ENCODE measurements at places on chromosomes 13 and 19.

DNA sequence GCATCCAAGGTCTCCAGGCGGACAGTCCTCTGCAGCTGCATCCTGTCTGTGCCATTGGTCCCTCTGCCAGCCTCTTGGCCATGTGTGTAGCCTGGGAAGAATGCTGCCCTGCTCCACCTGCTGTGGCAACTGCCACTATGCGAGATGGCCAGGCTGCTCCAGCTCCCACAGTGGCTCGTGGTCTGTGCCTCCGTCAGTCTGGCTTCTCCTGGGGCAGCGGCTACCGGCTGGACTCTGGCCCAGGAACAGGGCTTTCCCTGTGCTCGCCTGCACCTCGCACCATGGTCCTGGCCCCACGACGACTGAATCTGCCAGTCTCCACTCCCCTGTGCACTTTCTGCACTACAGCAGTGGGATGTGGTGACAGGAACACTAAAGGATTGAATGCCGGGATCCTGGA, 26.7 kb upstream of the FFAR2 start:
- DNase-seq, result no peak

GRCh38 chr19:52689843-52690368, 44.9 kb downstream of the ZNF611 start:
- peak; percentile 6 for DNase-seq

DNA sequence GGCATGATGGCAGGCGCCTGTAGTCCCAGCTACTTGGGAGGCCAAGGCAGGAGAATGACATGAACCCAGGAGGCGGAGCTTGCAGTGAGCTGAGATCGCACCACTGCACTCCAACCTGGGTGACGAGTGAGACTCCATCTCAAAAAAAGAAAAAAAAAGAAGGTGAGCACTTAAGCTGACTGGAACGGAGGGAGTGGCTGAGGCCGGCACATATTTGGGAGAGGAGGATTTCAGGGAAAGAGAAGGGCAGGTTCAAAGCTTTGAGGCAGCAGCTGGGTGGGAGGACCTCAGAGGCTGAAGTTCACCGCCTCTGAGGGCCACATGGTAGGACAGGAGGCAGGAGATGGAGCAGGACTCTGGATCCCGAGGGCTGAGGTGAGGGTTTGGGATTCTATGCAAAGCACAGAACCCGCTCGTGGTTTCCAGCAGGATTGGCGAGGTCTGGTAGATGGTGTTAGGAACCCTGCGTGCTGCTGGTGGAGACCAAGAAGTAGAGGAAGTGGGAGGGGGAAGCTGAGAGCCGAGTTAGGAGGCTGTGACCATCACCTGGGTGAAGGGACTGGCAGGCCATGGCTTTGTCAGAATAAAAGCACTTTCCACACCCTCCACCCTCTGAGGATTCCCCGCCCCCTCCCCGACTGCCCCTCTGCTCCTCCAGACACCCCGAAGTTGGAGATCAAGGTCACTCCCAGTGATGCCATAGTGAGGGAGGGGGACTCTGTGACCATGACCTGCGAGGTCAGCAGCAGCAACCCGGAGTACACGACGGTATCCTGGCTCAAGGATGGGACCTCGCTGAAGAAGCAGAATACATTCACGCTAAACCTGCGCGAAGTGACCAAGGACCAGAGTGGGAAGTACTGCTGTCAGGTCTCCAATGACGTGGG, 8.4 kb downstream of the CD22 start:
- no peak for DNase-seq

DNA sequence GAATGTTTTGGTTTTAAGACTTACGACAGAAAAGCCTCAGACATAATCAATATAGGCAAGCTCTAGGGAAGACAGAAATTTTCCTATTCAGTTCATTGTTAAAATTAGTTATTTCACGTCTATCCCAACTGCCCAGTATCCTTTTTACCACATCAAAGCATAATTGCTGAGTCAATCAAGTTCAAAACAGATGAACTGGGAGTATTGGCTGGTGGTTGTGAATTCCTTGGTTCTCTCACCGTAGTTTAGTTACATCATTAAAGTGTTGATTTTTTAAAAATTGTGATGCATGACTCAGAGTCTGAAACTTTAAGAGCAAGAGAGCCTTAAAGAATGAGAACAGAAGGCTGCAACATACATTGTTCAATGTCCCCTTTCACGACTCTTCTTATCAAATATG, 143.3 kb upstream of the FREM2 start:
- no peak for DNase-seq

GRCh38 chr13:113914333-113915011, 50.6 kb upstream of the GAS6 start:
- DNase-seq, result no peak

GRCh38 chr19:1000095-1000494, at the start of gene GRIN3B:
Gene GRIN3B, plus strand, starts transcription at chr19:1000419. Its CDS starts 19 bp downstream, at chr19:1000438.
- DNase-seq, result no peak

DNA sequence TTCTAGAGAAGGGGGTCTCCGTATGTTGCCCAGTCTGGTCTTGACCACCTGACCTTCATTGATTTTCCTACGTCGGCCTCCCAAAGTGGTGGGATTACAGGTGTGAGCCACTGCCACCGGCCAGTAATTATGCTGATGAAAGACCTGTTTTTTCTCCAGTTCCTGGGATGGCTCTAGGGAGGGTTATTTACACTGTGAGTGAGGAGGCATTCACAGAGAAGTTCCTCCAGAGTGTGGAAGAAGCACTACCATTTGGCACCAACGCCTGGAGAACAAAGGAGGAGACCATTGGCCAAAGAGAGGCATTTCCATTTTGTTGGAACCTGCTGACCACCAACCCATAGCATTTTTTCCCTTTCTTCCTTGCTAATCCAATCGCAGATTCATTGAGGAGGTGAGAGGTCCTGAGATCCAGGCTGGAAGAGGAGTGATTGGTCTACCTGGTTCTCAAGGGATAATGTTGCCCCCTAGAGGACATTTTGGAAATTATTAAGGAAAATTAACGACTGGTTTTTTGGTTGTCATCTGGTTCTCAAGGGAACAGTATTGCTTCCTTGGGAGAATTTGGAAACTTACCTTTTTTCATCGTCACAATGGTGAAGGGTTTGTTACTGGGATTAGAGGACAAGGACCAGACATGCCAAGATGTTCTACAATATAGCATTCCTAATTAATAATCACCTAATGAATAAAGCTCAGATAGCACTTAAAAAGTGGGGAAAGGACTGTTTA, 5.5 kb upstream of the SAE1 start:
- DNase-seq, result peak; percentile 69

GRCh38 chr19:35135389-35135909, 590 bp upstream of the LGI4 start:
- DNase-seq, result peak; percentile 56

DNA sequence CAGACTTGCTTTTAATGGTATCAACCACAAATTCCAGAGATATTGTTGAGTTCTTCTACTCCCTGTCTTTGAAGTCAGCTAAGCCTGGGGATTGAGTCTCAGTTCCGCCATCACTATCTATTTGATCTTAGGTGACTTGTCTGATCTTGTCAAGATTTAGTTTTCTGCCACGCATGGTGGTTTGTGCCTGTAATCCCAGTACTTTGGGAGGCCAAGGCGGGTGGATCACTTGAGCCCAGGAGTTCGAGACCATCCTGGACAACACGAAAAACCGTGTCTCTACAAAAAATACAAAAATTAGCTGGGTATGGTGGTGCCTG, 376.9 kb downstream of the FGF9 start:
- DNase-seq, result no peak

DNA sequence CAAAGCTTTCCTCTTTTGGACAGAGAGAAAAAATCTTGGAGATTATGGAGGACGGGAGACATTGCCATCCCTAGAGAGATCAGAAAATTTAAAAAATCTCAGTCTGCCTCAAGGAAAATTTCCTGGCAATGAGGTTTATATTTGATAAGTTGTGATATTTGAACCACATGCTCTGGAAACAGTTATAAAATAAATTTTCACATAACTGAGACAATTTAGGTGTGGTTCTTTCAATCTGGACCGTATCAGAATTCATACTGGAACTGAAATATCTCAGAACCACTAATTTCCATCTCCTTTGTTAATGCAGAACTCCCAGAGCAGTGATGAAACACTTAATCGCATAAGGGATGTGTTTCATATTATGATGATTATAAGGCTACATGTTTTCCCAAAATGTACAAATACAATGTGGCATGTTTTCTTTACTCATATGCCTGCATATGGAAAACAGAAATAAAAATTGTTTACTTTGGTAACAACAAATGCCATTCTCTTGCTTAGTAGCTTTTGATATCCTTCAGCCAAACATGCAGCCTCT, 13.7 kb downstream of the UBE2L5 start:
- no peak for DNase-seq

GRCh38 chr19:4181053-4181508, 1.3 kb downstream of the SIRT6 start:
- DNase-seq, result no peak

Data from SK-N-DZ (cell line).